ENCODE measurements at places on chromosomes 16 and 17.

DNA sequence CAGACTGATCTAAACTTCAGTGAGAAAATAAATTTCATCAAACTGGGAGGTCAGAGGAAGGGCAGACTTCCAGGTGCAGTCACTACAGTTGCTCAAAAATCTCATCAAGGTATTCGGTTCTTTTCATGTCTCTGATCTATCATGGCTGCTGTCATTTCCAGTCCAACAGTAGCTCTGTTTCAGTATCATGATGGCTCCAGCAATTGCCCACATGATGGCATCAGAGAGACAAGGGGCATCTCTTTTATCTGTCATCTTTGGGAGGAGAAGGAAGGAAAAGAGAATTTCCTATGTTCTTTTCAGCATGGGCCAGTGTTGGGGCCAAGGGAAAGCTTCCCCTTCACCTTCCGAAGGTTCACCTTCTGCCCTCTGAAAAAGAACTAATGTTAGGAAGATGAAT is 504.9 kb upstream of the HSBP1 start:
- no peak for DNase-seq

GRCh38 chr17:75723171-75723930 is 2.1 kb downstream of the ITGB4 start:
- no peak for DNase-seq

DNA sequence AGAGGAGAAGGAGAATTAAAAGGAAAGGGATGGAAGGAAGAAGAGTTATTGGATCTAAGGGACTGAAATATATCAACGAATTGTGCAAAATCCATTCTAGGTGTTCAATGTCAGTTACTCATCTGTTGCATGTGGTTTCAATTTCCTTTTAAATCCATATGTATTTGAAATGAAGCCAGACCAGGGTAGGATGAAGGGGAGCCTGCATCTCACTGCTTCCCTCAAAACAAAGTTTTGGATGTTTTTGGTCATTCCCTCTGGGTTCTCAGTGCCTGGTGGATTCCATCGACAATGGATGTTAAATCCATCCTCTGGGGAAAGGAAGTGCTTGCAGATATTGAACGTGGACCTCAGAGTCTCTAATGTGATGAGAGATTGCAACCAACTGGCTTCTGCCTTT is 103.5 kb upstream of the XYLT1 start:
- DNase-seq = no peak

- DNase-seq = no peak
Observed at GRCh38 chr17:3667366-3668278, 756 bp downstream of the TAX1BP3 start.

- DNase-seq = no peak
Observed at GRCh38 chr16:51919736-51920135, 627.2 kb downstream of the TOX3 start.
